NCI-H446 (cell line): ENCODE measurements at places on chromosomes 6 and 20.
A peak's percentile ranks its signal among the peaks of the same experiment; 100 is the strongest.

DNA sequence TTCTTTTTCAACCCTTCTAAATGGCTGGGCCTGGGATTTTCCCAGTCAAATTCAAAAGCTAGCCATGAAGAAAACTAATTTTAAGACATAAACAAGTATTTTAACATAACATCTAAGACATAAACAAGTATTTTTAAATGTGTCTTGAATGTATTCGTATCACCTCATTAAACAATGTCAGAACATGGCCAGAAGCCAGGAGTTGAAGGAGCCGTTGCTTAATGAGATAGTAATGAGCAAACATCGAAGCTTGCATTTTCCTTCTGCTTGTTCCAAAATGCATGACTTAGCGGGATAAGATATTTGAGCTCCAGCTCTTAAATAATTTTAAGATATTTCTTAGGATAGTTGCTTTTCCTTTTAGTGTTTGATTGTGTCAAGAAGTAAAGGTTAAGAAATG, 4.2 kb upstream of the RNF182 start:
- peak; percentile 90 for DNase-seq

- no peak for DNase-seq
Measured at GRCh38 chr6:56093776-56094175, 153.6 kb downstream of the COL21A1 start.

DNA sequence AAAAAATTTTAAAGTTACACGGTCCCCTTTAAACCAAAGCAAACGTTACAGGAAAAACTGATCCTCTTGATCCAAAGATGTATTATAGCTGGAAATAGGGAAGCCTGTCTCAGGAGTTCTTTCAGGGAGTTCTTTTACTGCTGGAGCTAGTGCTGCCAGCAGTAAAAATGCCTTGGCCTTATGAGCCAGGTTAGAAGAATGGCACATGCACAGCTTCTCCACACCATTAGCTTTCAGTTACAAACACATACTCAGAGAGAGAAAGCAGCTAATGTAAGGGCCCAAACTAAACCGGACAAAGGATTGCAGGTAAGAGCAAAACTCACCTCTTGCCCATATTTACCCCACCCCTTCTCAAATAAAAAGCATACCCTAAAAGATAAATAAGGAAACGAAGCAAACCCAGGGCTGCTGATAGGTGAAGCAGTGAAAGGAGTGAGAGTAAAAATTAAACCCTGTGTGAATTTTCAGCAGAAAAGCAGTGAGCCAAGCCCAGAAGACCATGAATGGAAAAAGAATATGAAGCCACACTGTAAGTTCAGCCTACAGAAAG, 19.0 kb downstream of the TBC1D20 start:
- no peak for DNase-seq

DNA sequence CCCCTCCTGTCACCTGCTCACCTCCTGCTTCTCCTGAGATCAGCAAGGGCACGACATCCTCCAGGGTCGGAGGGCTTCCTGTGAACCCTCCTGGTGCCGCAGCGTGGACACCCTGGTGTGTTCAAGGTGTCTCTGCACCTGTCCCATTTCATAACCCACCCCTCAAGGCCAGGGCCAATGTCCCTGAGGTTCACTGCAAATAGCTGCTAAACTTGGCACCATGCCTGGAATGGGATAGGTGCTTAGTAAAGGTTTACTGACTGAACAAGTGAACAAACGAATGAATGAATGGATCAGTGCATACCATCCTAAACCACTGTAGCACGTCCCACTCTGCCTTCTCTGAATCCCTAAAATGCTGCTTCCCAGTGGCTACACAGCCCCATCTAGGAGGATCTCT, 35.0 kb downstream of the SIRPA start:
- no peak for DNase-seq

DNA sequence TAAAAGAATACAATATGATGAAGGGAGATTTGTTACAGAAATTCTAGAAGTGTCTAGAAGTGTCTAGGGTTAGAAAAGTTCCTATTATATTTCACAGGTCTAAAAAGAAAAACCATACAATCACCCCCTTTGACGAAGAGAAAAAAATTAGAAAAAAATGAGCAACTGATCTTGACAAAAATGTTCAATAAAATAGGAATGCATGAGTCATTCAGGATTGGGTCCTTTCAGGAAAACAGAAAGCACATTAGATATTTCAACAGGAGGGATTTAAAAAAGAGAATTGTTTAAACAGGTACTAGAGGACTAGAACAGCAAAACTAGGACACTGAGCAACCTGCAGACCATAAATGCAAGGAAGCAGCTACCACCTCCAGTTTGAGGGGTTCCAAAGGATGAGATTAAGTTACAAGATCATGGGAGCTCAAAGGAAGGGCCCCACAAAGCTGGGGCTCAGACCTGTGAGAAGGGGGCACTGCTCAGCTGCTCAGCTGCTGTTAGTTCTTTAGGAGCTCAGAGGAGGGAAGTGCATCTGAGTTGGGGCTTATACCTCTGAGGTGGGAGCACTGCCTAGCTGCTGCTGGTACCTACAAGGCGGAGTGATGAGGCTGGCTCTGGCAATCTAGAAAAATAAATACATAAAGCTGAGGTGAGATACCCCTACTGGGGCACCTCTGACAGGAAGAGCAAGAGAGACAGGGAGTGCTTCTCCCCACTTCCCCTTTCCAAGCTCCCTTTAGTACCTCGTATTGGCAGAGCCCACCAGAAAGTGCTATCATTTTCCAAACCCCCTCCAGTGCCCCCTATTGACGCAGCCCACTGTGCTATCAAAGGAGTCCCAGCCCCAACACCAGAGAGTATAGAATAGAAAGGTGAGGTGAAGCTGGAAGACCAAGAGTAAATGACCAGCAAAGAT, 27.1 kb upstream of the BEND6 start:
- no peak for DNase-seq

DNA sequence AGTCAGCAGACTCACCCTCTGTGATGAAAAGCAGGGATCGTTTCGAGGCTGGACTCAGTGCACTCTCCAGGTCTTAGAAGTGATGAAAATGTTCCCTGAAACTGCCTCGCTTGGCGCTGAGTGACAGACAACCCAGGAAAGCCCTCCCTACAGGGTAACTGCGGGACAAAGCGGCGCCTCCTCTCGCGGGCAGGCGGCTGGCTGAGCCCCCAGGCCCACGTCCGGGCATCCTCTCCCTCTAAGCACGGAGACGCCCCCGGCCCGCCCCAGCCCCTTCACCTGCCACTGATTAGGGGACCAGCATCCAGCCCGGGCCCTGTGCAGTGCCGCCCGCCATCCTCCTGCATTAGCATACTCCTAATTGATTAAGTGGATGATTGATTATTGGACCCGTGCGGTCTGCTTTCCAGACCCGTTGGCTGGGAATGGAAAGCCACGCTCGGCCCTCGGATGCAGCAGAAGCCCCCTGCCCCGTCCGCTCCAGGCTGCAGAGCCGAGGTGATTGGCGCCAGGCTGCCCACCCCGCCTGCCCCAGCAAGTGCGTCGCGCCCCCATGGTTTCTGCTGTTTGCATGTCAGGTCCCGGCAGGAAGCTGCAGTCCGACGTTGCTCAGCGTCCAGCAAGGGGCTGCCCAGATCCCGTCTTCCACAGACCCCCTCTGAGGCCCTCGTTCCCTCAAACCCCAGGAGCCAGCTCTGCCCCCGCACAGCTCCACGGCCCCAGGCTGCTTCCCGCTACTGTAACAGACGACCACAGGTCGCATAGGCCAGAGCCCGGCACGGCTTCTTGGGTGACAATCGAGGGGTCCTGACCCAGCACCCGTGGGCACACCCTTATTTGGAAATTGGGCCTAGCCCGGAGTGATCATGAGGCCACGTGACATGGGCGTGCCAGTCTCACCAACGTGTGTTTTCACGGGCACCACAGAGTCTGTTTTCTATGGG, 131.6 kb downstream of the DLL1 start:
- DNase-seq: no peak

DNA sequence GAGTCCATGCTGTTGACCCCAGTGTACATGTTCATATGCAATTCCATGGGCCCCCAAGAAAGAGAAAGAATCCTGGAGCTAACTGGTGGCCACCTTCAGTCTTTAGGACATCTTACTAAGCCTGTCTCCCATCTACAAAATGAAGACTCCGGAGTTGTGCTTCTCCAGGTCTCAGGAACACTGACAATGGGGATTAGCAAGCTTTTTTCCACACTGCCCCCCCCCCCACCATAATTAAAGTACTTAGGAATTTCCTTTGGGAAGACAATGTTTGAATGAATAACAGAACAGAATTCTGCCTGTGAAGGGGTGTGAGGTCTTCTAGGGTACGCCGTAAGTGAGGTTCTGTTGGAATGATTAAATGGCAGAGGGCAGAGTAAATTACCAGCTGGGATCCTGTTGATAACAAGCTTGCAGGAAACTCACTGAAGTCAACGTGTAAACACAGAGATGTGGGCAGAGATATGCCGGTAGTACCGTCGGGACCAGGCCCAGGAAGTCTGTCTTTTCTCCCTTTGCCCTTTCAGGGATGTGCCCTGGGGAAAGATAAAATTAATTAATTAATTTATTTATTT, 63.1 kb downstream of the ANKRD6 start:
- DNase-seq: no peak

- no peak for DNase-seq
Measured at GRCh38 chr6:144718431-144718830, 433.3 kb downstream of the UTRN start.

GRCh38 chr6:92011681-92012245, 1407.6 kb downstream of the EPHA7 start:
- no peak for DNase-seq

DNA sequence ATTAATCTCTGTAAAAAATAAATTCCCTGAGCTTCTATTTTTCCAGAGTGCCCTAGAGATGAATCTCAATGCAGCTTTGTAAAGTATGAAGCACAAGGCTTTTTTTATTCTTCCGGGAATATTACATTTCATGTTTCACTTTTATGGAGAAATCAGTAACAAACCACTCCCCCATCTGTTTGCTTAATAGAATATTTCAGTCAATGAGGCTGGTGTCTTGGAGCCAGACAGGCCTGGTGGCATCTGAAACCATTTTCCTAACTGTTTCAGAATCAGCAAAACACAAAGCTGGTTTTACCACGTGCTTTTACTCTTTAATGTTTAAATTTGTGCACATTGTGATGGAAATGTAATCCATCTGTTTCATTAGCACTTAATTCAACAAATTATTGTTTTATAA, 400.8 kb upstream of the HSF2 start:
- no peak for DNase-seq

DNA sequence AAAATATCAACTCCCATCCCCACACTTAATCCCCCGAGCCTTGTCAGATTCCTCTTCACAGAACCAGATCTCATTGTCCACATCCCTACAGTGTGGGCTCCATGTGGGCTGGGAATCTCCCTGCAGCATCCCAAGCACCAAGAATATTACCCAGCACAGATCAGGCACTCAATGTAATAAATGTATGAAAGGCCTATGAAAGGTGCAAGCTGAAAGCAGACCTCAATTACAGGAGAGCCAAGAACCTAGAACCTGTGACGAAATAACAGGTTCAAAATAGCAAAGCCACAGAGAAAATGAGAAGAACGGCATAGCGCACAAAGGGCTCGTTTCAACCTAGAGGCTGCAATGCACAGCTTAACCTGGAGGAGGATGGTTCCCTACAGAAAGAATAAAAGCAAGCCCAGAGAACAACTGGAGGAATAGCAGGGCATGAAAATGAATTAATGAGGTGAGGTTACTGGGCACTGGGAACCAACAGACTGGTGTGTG, 3.1 kb downstream of the SLC23A2 start:
- no peak for DNase-seq

GRCh38 chr20:40680161-40680959, 8.7 kb downstream of the MAFB start:
- no peak for DNase-seq

DNA sequence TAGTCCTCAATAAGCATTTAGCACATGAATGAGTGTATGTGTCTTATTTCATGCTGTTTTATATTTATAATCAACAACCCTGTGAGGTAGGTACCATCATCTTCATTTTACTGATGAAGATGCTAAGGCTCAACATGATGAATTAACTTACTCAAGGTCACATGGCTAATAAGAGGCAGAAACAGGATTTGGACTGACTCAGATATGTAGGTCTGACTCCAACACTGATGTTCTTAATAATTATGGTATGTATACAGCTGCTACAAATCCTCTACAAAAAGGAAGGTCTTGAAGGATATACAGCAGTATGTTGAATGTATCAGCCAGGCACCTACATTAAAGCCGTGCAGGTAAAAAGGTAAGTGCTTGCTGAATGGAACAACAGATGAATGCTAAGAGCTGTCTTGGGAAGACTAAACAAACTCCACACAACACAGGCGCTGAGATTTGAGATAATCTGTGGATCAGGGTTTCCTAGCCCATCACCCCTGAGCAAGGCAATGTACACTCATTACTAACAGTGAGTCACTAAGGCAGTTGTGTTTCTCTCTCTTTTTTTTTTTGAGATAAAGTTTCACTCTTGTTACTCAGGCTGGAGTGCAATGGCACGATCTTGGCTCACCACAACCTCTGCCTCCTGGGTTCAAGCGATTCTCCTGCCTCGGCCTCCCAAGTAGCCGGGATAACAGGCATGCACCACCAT, 31.9 kb downstream of the TTI1 start:
- no peak for DNase-seq

DNA sequence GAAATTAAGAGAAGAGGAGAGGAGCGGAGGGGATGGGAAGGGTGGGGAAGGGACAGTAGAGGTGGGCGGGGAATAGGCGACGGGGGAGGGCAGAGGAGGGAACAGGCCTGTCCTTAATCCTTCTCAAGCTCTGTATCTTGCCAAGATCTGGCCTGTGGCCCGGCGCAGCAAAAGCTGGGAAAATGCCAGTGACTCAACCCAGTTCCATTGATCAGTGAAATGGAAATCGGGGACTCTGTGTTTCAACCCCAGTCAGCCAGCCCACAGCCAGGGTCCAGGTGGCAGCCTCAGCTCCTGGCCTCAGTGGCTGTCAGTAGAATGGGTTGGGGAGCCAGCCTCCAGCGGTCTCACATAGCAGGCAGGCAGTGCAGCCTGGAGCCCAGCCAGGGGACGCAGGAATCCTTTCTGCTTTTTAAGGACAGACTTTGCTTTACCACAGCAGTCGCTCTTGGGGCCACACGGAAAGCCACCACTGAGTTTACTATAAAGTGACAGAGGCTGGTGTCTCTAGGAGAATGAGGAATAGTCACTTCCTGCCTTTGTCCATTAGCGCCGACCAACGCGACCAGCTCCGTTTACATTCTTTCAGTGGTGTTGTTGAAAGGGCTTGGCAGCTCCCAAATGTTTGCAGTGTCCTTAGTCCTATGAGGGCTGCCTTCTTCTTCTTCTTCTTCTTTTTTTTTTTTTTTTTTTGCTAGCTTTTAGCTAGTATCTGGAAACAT, 128.0 kb downstream of the RIN2 start:
- DNase-seq: peak; percentile 29

- DNase-seq: no peak
Measured at GRCh38 chr6:73525546-73526330, 4.9 kb upstream of the EEF1A1 start.

GRCh38 chr20:63475209-63475608, 2.8 kb upstream of the KCNQ2 start:
- DNase-seq: no peak

GRCh38 chr6:55069132-55069781, 105.1 kb upstream of the HCRTR2 start:
- DNase-seq: peak; percentile 84

GRCh38 chr6:113733381-113733780, 123.8 kb upstream of the MARCKS start:
- DNase-seq: no peak
